ENCODE measurements at places on chromosomes 3 and 15.
A peak's percentile ranks its signal among the peaks of the same experiment; 100 is the strongest.

GRCh38 chr3:5004319-5005152, 25.3 kb downstream of the BHLHE40 start:
- DNase-seq: no peak

- DNase-seq: no peak
Observed at GRCh38 chr3:48141604-48142137, 46.5 kb downstream of the CDC25A start.

GRCh38 chr3:187319699-187320302, 28.3 kb upstream of the MASP1 start:
- peak; percentile 26 for DNase-seq

- DNase-seq: no peak
Observed at GRCh38 chr15:38860253-38860652, 295.6 kb upstream of the RASGRP1 start.

GRCh38 chr3:152185891-152186630, 82.7 kb upstream of the MBNL1 start:
- DNase-seq: no peak

GRCh38 chr3:70994644-70995043, 588.9 kb downstream of the FOXP1 start:
- DNase-seq: no peak

DNA sequence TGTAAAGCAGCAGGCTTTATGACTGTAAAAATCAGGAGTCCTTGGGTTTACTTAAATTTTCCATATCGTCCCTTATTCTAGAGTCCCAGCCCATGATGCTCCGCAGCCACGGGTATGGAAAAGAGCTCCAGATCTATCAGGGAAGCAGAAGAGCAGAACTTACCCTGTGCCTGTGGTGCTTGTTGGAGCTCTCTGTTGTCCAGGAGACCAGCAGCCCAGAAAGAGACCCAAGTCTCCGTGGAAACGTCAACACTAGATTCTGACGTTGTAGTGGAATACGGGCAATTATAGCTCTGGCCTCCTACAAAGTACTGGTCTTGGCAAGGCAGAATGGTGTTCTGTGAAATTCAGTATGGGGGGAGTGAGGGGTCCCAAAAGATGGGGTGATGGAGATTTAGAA, 2.0 kb downstream of the GMNC start:
- no peak for DNase-seq

DNA sequence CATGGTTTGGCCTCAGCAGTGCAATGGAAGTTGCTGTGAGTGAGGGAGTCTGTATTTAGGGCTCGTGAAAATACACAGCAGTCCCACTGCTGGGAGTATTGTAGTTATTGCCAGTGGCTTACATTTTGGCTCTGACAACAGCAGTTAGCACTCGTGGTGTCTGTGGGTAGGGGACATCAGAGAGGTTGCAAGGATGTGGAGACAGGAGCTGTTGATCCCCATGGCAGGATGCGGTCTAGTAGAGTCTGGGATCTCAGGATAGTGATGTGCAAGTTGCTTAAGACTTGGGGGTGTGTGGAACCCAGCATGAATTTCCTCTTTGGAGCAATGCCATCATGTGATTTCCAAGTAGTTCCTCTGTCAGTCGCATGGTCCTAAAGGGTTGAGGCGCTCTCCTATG, 59.9 kb downstream of the GALK2 start:
- DNase-seq: no peak

DNA sequence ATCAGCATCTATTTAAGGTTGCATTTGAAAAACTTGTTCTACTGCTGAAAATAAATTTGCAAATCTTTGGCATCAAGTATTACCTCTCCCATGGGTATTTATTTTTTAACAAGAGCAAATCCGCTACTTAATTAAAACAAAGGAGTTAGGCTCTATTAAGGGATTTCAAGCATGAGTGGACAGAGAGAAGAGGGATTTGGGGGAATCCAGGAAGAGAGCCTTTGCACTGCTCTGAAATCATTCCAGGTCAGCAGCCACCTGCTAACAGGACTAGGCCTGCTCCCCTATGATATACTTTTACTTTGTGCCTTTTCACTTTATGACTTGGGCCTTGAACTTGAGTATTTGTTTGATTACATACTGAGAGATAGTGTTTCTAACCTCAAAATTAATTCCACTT, 57.1 kb downstream of the IQCH start:
- DNase-seq: no peak

DNA sequence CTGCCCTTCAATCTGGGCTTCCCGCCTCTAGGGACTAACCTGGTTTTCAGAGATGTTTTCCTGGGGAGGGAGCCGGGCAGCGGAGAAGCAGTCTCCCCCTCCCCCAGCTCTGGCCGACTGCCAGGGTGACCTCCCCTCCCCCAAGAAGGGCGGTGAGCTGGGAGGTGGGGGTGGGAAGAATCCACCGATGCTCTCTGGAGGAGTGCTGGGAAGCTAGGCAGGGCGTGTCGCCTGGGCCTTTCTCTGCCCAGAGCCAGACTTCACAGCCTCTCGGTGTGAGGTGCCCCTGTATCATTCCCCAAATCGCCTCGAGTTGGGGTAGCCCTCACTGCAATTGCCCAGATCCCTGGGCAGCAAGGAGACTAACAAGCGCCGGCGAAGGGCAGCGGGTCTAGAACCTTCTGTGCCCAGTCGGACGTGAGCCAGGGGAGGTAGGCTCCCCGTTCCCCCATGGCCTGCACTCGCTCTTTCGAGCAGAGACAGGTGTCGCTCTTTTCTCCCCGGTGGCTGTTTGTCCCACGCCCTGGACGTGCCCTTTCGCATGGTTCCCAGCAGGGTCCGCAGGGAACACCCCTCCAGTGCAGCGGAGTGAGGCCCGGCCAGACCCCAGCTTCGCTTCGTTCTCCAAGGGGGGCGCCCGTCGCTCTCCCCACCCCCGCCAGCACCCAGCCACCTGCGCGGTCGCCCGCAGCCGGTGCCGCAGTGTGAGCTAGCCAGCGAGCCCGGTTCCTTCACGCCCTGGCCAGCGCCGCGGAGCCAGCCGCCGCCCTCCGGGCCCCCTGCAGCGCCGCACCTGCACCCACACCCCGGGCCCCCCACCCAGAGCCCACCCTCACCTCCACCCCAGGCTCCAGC, 1.1 kb downstream of the RAB6B start:
- DNase-seq: no peak

- DNase-seq: no peak
Observed at GRCh38 chr15:74893627-74894026, 3.8 kb downstream of the MPI start.

DNA sequence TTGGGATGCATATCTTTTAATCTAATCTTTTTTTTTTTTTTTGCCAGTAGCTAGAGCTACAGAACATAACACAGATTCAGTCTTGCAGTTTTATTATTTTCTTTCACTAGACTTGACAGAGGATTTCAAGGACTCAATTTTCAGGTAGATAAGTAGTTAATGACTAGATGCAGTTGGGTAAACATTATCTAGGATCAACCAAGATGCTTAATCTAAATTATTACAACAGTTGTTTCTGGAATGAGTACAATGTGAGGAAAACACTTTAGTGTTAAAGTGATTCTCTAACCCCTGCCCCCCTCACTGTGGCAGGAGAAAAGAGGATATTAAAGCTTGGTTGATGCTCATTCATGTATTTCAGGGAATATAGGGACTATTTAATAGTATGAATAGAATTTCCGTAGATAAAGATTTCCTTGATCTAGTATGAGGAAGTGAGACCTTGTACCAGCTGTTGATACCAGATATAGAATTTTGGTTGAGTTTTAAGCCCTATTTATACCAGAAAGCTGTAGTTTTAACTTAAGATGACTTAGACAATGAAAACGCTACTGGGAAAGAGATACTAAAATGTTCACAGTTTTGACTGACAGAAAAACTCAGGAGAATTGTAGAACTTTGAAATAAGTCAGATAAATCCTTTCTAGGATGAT, 389.0 kb upstream of the C2CD4B start:
- DNase-seq: no peak

DNA sequence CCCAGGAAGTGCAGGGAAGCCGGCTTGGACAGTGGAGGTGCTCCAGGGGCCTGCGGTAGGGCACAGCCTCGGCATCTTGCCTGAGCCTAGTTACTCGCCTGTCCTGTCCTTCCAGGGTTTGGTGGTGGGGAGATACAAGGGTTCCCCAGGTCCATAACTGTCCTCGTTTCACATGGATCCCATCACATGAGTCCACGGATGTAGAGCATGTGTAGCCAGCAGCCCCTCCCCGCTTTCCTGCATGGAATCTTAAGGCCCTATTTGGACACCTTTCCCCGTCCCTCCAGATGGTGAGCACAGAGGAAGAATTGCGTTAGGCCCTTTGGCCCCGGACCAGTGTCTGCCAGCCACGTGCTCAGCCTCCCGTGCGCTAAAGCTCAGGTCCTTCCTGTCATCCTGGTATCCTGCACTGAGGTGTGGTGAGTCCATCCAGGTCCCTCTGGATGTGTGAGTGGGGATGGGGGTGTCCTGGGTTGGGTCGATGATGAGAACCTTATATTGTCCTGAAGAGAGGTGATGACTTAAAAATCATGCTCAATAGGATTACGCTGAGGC, 230.4 kb downstream of the SNRPN start:
- no peak for DNase-seq

DNA sequence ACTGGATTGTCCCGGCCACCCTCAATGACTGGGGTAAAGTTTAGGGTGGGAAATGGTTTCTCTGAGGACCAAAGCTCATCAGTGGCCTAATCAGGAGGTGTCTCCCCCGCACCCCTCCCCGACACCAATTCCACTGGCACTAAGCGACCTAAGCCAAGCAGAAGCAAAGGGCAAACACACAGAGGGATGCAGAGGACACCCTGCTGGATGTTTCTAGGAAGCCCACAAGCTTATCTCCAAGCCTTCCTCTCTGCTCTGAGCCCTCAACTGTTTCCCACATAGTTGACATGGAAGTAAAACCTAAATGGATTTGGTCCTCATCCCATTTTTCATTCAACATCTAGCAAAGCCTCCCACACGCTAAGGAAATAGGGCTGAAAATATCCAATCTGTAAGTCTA, 68.5 kb downstream of the C3orf70 start:
- no peak for DNase-seq

GRCh38 chr3:28291577-28291976, 50.2 kb downstream of the CMC1 start:
- DNase-seq: no peak

GRCh38 chr3:146071632-146072031, 89.4 kb downstream of the PLOD2 start:
- DNase-seq: no peak

- no peak for DNase-seq
Observed at GRCh38 chr15:39407116-39407515, 173.8 kb upstream of the THBS1 start.

DNA sequence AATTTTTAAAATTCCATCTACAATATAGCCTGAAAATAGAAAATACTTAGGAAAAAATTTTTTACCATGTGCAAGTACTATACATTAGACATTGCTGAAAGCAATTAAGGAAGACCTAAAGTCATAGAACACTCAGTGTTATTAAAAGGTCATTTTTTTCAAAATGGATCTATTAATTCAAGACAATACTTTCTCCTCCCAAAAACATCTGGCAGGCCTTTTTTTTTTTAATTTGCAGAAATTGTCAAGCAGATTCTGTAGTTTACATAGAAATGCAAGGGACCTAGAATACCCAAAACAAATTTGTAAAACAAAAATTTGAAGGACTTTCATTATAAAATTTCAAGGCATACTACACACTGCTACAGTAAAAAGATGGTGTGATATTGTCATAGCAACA, 238.4 kb upstream of the VEPH1 start:
- DNase-seq: no peak

GRCh38 chr15:78315686-78316282, 16.4 kb upstream of the SKIC8 start:
- DNase-seq: no peak

DNA sequence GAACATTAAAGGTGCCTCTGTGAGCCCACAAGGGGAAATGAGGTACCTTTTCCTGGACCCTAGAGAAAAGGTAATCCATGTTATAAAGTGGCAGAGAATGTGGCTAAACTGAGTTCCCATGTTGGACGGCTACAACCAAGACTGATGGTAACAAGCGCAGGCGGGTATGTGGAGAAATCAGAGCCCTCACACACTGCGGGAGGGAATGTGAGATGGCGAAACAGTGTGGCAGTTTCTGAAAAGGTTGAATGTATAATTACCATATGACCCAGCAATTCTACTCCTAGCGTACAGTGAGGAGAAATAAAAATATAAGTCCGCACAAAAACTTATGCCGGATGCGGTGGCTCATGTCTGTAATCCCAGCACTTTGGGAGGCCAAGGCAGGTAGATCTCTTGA, 24.1 kb upstream of the SHISA5 start:
- no peak for DNase-seq

GRCh38 chr3:112593258-112593657, 31.4 kb downstream of the SLC35A5 start:
- DNase-seq: no peak

GRCh38 chr15:45441036-45441435, 62.7 kb upstream of the GATM start:
- DNase-seq: no peak

GRCh38 chr3:85800676-85801075, 841.9 kb downstream of the CADM2 start:
- no peak for DNase-seq

GRCh38 chr15:77144026-77144425, 73.1 kb upstream of the TSPAN3 start:
- DNase-seq: no peak

- DNase-seq: no peak
Observed at GRCh38 chr15:95848126-95848525, 482.4 kb upstream of the NR2F2 start.

- DNase-seq: no peak
Observed at GRCh38 chr3:195111319-195111705, 159.6 kb downstream of the XXYLT1 start.

DNA sequence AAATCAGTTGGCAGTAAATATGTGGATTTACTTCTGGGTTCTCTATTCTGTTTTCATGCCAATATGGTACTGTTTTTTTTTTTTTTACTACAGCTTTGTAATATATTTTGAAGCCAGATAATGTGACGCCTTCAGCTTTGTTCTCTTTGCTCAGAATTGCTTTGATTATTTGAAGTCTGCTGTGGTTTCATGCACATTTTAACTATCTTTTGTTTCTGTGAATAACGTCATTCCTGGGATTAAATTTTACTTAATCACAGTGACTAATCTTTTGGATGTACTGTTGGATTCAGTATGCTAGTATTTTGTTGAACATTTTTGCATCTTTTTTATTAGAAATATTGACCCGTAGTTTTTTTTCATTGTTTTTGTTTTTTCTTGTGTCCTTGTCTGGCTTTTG, 576.5 kb downstream of the ZNF385D start:
- DNase-seq: no peak

DNA sequence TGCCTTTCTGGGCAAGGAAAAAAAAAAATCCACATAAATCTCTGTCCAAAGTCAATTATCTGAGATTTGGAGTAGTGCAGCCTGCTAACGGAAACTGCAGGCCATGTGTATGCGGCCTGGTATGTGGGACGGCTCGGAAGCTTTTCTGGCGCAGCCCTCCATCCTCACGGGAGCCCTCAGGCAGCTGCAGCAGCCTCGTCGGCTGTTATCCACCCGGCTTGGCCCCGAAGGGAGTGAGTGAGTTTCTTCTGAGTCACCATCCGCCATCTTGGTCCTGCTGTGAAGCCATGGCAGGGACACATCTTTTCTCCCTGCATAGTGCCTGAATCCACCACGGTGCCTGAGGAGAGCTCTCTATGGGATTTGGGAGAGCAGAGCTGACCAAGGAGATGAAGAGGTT, 62.8 kb downstream of the POLR2M start:
- DNase-seq: no peak
